GM04503 (cell line): ENCODE measurements at places on chromosomes 4 and X.

GRCh38 chr4:19689511-19689910, 562.2 kb upstream of the SLIT2 start:
- DNase-seq = peak; percentile 86

- DNase-seq = no peak
Observed at GRCh38 chr4:151538963-151539362, 130.0 kb downstream of the FHIP1A start.

GRCh38 chr4:169060391-169061091, 50.5 kb upstream of the CBR4 start:
- no peak for DNase-seq

DNA sequence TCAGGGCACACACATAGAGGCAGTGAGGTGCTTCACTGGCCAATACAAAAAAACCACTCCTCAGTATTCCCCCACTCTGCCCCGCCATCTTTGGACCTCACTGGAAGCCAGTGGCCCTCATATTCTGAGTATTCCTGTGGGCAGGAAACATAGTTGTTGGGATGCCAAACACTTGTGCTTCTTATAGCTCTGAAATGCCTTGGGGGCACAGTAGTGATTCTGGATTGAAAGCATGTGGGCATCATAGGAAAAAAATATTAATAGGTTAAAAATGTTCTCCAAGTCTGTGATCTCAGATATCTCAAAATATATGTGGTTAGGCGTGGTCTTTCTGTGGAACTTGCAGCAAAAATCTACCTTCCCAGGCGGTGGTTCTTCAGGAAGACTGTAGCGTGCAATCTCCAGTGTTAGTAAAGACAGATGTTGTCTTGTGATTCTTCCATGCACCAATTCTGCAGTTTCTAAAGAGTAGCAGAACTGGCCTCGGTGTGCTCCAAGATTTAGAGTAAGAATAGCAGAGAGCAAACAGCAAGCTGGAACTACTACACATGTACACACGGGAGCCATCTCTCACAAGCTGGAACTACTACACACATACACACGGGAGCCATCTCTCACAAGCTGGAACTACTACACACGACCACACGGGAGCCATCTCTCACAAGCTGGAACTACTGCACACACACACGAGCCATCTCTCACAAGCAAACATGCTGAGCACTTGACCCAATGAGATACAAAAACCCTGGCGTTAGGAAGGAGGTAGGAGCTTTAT, 8.0 kb upstream of the TENM3 start:
- DNase-seq = no peak

- DNase-seq = no peak
Observed at GRCh38 chr4:125334926-125335325, 20.2 kb downstream of the FAT4 start.

GRCh38 chrX:102339312-102340298, 92.6 kb downstream of the NXF2 start:
- DNase-seq = no peak

DNA sequence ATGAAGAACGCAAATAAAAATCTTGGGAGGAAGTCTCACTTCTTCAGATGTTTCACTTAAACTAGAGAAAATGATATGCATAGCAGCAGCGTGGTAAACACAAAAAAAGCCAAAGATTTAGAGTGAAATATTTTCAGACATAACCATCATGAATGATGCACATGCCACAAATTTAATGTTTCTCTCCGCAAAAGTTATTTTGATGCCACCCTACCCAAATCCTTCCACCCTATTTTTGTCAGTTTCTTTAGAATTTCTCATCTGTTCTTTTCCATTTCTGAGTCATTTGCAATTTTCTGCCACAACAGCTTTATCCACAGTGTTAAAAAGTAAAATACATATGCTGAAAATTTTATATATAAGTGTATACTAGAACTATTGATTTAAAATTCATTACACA, 1663.7 kb upstream of the ADGRL3 start:
- no peak for DNase-seq

DNA sequence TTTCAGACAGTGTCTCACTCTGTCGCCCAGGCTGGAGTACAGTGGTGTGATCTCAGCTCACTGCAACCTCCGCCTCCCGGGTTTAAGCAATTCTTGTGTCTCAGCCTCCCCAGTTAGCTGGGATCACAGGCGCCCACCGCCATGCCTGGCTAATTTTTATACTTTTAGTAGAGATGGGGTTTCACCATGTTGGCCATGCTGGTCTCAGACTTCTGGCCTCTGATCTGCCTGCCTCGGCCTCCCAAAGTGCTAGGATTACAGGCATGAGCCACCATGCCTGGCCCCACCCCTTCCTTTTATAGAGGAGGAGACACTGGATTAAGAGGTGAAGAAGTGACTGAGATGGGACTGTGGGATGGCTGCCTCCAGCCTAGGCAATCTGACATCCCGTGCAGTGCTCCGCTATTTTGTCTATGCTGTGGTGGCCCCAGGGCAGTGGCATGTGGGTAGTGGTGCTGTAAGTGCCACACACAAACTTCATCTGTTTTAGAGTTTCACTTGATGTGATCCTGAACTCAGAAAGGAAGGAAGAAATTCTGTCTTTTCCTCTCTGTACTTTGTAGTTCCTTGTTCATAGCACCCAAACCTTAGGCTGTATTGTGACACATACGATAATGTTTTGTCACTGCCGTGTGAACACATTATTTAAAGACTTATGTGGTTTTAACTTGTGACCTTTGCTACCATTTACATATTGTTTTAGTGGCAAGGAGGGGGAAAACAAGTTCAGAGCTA, 48.9 kb downstream of the FNIP2 start:
- DNase-seq = no peak

DNA sequence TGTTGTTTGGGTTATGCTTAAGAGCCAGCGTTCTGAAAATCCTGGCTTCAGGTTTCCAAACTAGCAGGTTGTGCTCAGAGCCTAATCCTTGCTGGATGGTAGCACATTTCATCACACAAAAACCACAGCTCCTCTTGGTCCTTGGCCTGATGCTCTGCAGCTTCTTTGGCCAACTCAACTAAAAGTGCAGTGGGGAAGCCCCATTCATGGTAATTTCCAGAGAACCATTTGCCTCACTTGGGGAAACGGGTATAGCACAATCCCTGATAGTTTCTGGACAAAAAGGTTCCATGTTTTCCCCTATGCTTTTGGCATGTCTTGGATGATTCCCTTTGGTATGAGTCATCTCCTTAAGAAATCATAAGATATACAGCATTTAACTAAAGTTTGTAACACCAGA, 78.7 kb downstream of the SYNPO2 start:
- no peak for DNase-seq

DNA sequence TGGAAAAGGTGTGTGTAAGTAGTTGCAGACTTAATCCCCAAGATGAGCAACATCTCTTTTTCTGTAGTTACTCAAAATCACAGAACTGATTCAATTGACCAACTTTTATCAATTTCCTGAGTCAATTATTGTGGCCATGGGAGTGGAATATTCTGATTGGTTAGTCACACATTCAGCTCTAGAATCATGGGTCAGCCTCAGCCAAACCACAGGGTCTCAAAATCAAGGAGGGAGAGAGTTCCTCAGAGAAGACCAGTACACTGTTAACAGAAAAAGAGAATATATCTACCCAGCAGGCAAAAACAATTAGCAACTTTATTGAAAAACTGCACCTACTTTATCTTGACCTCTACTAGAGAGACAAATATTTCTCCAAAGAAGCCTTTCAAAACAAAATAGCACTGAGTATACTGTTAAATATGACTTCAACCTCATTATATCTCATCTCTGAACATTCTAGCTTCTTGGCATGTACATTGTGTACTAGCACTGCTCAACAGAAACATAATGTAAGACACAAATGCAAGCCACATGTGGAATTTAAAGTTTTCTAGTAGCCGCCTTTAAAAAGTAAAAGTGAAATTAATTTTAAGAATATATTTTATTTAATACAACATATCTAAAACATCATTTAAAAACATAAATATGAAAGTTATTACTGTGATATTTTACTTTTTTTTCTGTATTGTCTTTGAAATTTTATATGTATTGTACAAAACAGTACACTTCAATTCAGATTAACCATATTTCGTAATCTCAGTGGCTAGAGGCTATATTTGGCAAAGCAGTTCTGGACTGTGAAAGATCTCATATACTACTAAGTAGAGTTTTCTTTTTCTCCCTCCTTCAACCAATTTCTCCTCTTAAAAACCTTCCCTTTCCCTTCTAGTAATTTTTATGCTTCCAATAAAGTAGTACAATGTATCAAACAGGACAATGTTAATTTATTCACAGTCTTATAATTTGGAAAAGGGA, 11.8 kb upstream of the LCORL start:
- no peak for DNase-seq

- no peak for DNase-seq
Observed at GRCh38 chrX:133335027-133335426, 80.3 kb downstream of the GPC4 start.

DNA sequence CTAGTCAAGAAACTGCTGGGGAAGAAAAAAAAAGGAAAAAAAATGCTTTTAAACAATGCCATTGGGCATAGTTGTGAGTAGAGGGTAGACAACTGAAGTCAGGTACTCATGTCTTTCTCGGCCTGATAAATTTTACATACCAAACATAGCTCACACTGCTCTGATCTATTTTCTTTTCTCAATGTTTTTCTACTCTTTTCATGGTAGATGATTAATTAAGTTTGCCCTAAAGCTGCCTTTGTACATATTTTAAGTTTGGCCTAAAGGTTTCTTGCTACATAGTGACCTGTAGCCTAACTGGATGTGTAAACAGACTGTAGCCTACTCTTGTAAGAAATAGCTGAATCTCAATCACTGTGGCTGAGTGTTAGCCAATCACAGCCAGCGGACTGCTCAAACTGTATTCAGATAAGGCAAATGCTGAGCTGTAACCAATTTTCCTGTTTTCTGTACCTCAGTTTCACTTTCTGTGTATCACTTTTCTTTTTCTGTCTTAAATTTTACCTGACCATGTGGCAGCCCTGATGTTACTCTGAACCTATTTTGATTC, 121.0 kb downstream of the PCDH10 start:
- DNase-seq = no peak

DNA sequence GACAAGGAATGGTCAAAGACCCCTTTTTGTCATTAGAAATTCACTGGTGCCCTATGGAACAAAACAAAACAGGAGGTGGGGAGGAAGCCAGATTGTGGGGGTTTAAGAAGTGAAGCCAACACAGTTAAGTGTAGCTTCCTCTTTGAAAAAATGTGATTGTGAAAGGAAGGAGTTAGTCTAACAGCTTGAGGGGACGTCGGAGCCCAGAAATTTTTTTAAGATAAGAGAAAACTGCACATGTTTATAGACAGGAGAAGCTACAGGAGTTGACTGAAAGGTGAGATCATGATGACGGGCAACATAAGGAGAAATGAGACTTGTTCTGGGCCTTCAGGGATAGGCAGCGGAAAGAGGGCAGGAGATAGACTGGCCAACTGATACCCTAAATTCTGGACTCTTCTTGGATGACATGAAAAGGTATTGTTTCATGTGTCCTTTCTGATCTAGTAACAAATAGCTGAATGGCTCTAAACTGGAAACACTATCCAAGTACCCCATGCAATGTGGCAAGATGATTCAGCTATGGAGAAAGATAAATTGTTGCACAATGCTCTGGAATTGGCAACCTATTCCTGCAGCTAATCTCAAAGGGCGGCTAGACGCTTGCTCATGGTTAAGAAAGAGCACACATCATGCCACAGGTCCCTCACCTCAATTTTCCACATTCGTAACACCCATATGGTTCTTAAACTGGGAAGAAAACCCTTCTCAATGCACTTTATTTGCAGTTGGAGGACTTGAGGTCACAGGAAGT, 3.7 kb upstream of the HDAC8 start:
- no peak for DNase-seq

DNA sequence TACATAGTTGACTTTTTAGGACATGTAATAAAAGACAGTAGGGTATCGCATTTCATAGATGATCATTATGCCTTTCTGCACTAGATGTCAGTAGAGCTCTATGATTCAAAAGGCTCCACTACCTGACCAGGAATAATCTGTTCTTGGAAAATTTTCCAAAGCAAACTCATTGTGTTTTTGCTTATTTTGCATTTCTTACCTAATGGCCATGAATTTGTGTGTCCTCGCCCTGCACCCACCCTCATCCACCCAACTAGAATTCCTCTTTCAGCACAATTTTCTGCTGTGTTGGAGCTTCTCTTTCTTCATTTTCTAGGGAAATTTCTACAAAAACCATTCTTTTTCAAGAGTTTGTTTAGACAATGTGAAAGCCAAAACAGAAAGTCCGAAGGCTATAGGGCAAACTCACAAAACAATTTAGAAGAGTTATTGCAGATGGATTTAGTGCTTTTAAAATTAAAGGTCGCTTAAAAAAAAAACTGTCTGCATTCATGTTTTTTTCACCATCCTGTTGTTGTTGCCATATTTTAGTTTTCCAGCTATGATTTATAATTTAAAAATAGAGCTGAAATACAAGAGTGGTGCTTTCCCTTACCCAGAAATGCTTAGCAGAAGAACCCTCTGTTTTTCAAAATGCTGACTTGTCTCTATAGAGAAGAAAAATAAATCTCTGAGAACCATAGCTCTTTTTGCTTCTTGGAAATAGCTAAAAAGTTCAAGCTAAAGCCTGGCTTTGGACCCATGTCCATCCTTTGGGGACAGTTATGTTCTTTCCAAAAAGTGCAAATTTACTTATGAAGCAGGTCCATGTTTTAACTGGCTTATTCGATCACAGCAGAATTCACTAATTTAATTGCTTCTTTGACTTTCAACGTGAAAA, 183.7 kb downstream of the SPATA18 start:
- DNase-seq = no peak

GRCh38 chr4:4384837-4385236, 2.1 kb upstream of the NSG1 start:
- DNase-seq = no peak

DNA sequence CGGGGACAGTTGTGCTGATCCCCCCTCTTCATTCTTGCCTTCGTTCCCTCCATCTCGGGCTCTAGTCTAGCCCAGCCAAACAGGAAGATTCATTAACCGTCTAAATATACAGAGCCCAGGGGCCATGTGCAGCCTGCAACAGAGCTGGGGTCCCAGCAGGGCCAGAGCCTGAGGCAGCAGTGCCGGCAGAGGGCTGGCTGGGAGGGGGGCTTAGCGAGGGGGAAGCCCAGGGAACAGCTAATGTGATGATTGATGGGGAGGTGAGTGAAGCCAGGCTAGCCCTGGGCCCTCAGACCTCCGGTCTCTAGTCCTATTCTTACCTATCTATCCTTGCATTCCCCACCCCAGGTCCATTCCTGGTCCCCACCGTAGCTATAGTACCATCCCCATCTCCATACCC, 22.3 kb downstream of the EFNB1 start:
- DNase-seq = no peak

DNA sequence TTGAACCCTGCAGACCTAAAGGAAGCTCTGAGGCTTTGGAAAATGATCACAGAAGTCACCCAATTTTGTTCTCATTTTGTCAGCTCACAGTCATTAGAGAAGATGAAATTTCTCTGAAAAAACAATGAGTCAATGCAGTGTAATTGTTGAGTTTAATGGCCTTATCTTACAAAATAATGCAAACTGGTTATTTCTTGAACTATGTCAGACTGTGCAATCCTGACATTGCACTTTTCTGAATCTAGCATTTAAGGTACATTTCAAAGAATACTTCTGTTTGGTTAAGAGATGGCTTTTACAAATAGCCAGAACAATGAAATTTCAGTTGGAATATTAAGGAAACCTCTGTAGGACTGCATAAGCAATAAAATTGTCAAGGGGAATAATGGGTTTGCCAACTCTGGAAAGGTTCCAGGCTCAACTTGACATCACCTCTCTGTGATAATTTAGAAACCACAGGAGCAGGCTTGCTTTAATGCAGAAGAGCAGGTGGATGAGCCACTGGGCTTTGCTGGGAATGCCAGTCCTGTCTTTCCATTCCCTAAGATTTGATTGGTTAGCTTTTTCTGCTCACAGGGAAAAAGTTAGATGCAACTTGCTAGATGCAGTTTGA, 222.8 kb downstream of the FRMPD4 start:
- DNase-seq = no peak

GRCh38 chrX:115392871-115393270, 103.4 kb downstream of the LUZP4 start:
- no peak for DNase-seq
